ENCODE measurements at places on chromosomes 16 and 17.
A peak's percentile ranks its signal among the peaks of the same experiment; 100 is the strongest.

GRCh38 chr16:69145658-69146057 is 13.2 kb downstream of the UTP4 start:
- no peak for DNase-seq

- no peak for DNase-seq
Measured at GRCh38 chr17:67585077-67585602, 132.6 kb upstream of the NOL11 start.

- peak; percentile 61 for DNase-seq
Measured at GRCh38 chr17:2049333-2050299, 5.3 kb upstream of the HIC1 start.

- no peak for DNase-seq
Measured at GRCh38 chr17:742147-742793, 9.8 kb downstream of the GEMIN4 start.

GRCh38 chr17:7878234-7878633 is 10.4 kb upstream of the CHD3 start:
- DNase-seq = no peak

DNA sequence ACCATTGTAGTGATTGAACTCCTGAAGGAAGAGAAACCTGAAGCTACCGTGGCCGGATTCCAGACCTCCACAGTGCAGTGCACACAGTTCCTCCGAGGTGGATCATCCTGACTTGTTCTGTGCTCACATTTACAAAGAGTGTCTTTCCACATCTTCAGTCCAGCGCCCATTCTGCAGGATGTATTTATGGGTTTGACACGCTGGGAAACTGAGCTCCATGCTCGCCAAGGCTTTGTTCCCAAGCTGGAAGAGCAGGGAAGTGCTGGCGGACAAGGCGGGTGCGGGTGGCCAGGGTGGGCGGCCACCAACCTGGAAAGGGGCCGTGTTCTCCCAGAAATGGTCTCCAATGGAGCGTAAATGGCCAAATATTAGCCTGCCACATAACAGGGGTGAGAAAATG is 227.9 kb downstream of the IRF8 start:
- DNase-seq = no peak

DNA sequence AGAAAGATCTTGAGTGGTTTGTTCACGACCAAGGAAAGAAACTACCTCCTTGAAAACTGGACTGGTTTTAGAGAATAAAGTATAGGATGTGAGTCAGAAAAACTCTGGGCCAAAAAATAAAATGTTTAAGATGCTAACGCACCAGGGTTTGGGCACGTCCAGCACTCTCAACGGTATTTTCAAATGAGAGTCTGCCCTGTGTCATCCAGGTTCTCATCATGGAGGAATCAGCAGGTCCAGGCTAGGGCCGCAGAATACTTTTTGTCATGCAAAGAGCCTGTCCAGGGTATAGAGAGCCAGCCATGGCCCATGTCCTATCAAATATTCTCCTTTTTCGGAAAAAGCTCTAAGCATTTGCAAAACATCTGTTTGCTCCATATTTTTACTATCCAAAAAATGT is 2.4 kb downstream of the NXN start:
- no peak for DNase-seq

GRCh38 chr16:84509032-84509950 is 4.8 kb upstream of the MEAK7 start:
- no peak for DNase-seq

- DNase-seq = no peak
Measured at GRCh38 chr16:12323007-12323758, 346.6 kb downstream of the SNX29 start.

- no peak for DNase-seq
Measured at GRCh38 chr17:81128774-81129173, 36.5 kb upstream of the PVALEF start.

GRCh38 chr17:57603978-57604377 is 141.1 kb downstream of the CCDC182 start:
- DNase-seq = no peak

GRCh38 chr16:10597187-10597601 is 16.8 kb upstream of the EMP2 start:
- DNase-seq = no peak

GRCh38 chr16:85905110-85906095 is 6.4 kb downstream of the IRF8 start:
- no peak for DNase-seq

DNA sequence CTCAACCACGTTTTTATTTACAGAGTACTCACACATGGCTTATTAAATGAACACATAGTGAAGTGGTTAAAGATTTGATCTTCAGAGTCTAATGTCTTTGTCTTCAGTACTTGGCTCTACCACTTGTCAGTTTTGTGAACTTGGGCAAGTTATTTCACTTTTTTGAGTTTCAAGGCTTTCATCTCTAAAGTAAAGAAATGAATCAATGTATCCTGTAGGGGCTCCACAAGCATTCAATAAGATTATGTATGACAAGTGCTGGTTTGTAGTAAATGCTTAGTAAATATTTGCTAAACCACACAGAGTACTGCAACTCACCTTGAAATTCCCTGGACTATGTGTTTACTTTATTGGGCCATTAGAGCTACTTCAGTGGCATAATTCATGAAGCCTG is 446.0 kb upstream of the GOT2 start:
- DNase-seq = no peak

- no peak for DNase-seq
Measured at GRCh38 chr17:62562656-62563055, 64.8 kb upstream of the MRC2 start.

DNA sequence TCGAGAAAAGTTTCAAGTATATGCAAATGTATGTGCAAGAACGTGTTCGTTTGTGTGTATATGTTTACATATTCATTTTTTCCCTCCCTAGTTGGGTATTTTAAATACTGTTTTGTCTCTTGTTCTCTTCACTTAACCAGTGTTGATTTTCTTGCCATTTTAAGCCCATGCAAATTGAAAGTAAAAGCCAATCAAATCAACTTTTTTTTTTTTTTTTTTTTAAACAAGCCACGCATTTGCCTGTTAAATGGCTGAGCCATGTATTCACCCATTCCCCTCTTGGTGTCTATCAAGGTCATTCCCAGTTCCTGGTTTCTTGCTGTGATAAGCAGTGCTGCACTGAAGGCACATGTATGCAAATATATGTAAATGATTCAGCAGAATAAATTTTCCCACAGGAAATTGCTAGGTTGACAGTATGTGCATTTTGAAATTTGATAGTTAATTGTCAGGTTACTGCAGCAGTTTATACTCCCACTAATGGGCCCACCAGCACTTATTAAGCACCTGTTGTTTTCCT is 12.2 kb downstream of the ABCC1 start:
- DNase-seq = no peak

- no peak for DNase-seq
Measured at GRCh38 chr16:87979352-87979751, 28.1 kb downstream of the BANP start.

GRCh38 chr16:72921106-72921505 is 126.8 kb downstream of the ZFHX3 start:
- no peak for DNase-seq

DNA sequence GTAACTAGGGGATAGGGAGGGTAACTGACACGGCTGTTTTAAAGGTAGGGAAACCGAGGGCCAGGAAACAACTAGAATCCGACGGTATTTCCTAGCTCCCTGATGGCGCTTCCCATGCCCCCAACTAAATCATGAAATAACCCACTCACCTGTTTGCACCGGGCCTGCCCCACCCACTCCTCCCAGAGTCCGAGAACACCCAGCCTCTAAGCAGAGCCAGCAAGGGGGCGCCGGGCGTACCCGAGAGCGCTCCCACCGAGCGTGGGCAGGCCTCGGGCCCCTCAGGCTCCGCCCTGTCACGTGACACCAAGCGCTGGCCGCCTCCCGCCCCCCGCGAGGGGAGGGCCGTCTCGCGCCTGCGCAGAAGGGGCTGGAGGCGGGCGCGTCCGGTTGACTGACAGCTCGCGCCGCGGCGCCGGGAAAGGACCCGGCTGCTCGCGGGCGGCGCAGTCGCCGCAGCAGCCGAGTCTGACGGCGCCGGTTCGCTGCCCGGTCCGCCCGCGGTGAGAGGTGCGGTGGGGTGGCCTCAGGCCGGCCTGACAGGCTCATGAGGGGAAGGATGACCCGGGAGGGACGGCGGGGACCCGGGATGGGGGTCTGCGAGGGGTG is at the start of gene KIAA0513:
Gene KIAA0513, plus strand, starts transcription at position 447 of the 609 bp plus-strand sequence. CDS start 39,277 bp downstream, outside the sequence.
- DNase-seq = peak; percentile 69

- peak; percentile 94 for DNase-seq
Measured at GRCh38 chr17:7281074-7281952, at the start of gene SLC2A4. Gene SLC2A4 (plus strand): TSS chr17:7281718. CDS start chr17:7281935, 217 bp downstream.

DNA sequence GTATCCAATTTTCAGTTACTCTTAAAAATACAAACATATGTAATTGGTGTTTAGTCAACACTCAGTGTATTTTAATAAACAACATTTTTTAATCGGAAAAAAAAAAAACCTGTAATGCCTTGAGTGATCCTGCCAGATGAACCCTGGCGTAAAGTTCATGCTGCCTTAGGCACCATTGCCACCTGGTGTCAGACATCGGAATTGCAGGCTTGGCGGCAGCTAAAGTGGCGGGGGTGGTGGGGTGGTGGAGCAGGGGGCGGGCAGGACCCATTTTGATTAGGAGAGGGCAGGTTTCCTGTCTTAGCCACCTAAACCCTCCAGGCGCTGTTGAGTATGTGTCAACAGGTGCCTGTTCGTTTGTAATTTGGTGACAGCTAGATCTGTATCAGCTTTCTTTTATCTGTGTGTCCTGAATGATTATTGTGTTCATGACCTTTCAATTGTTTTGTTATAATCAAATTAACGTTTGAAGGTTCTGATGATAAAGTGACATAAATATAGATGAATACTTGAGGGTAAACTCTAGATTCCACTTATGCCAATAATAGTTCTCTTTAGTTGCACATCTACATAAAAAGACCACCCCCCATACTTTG is 588.7 kb downstream of the CDH13 start:
- no peak for DNase-seq

DNA sequence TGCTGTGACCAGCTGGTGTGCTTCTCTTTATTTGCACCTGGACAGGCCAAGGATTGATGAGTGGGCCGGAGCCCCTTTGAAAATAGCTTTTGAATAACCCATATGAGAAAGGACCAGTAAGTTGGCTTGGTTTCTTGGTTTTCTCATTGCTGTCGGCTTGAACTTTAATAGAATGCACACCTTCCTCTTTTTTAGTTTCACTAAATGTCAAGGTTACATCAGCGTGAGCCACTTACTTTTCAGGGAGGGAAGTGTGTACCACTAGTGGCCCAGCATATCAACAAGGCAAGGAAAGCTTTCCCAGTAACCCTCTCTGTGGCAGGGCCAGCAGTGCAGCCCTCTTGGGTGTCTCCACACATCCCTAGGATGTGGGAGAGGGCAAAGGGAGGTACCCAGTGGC is 433.3 kb downstream of the CA10 start:
- no peak for DNase-seq

DNA sequence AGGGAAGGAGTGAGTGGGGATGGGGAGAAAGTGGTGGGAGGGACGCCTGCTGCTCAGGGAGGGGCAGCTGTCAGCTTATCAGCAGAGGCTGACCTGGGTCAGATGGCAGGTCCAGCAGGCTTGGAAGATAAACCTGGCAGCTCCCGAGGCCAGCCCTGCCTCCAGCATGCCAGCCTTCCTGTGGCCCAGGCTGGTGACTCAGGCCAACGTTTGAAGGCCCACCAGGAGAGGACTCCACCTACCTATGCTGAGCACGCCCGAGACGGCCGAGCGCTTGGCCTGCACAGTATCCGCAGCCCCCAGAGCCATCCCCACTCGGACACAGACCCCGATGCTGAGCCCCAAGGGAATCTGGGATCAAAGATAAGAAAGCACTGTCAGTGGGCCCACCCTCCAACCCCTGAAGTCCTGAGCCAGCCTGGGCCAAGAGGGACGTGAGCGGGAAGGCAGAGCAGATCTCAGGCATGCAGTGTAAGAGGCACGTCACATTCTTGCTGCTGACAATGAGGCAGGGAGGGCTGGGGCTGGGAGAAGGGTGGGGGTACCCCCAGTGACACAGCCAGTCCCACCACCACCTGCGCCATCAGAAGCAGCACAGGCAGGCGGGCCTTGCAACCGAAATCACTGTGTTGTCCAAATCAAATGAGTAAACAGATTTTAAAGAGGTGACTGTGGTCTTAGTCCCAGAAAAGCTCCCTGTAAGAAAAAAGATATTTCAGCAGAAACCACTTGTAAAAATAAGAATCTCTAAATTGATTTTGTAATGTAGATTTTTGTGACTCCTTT is 12.4 kb downstream of the SLC47A2 start:
- no peak for DNase-seq

DNA sequence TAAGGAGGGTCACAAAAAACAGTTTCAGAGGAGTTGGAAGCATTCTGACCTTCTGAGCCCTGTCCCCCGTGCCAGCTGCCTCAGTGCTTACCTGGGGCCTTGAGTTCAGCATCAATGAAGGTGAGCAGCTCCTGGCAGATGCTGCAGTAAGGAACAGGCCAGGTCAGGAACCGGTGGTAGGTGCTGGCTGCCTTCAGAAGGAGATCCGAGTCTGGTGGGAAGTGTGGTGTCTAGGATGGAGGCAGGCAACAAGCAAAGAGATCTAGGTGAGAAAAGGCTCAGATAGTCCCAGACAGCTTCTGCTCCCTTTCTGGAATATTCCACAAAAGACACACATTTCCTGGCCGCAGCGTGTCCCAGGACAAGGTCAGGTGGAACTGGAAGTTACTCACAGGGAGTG is 37.2 kb upstream of the PIK3R6 start:
- no peak for DNase-seq

DNA sequence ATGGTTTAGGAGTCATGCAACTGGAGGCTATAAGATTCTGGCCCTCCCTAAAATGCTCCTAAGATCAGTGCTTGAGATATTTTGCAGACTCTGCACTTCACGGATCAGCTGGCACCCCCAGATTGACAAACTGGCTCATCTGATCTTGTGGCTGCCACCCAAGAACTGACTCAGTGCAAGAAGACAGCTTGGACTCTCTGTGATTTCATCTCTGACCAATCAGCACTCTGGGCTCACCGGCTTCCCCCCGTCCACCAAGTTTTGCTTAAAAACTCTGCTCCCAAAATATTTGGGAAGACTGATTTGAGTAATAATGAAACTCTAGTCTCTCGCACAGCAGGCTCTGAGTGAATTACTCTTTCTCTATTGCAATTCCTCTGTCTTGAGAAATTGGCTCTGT is 26.3 kb upstream of the CCL2 start:
- no peak for DNase-seq

DNA sequence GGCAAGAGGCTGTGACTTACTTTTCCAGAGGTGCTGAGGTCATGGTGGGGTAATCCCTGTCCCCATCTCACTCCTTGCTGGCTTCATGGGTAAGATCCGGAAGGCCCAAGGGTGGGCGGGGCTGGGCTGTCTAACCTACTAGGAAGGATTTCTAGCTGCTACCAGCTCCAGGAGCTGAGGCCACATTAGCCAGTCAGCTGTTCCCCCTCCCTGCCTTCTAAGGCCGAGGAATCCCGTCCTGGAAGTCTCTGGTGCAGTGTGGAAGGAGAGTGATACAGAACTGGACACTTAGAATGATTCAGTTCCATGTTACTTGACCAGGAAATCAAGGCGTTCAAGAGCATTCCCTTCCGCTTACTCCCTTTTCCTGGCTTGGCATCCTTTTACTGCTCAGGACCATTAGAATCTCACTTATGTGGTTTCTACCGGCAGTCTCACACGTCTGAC is 8.9 kb downstream of the GNGT2 start:
- DNase-seq = no peak

GRCh38 chr16:89606006-89606405 is 7.4 kb upstream of the DPEP1 start:
- no peak for DNase-seq

GRCh38 chr16:5512014-5512413 is 414.4 kb upstream of the EEF2KMT start:
- no peak for DNase-seq

All from NCI-H1048 (cell line).